Activated B cell treated with CpG ODN at 0.5 μM for 24 hours (primary cell): ENCODE measurements at places on chromosomes 7 and 10. TPM values are rescaled to one million over a fixed set of nuclear protein-coding genes. Genes with fewer than 3 reads are reported as not detected.

Gene POR
- 63.5 and 66.8 TPM in 2 replicates for total RNA-seq

Gene CHN2
- 1.1 and 1.8 TPM in 2 replicates for total RNA-seq

Gene ASAH2B
- 1.3 and 1.9 TPM in 2 replicates for total RNA-seq

Gene FBXL15
- 15.7 and 18.9 TPM in 2 replicates for total RNA-seq

Gene FXYD4
- not detected in 2 replicates for total RNA-seq

Gene RADIL
- total RNA-seq = not detected in 2 replicates

DNA sequence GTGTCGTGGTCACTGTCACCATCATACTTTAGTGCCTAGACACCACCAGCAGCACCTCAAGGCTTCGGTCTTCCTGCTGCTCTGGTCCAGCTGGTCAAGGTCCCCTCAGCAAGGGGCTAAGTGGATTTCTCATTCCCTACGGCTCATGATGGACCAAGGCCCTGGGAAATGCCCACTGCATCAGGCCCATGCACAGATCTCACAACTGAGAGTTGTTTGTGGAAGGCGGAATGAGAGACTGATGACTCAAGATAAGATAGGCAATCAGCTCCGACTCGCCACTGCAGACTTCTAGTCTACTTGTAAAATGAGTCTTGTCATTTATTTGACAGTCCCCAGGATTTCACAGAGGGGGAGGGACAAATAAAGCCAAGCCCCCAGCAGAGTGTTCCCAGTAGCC lies 108.4 kb upstream of the TBX20 start:
- DNase-seq = no peak

DNA sequence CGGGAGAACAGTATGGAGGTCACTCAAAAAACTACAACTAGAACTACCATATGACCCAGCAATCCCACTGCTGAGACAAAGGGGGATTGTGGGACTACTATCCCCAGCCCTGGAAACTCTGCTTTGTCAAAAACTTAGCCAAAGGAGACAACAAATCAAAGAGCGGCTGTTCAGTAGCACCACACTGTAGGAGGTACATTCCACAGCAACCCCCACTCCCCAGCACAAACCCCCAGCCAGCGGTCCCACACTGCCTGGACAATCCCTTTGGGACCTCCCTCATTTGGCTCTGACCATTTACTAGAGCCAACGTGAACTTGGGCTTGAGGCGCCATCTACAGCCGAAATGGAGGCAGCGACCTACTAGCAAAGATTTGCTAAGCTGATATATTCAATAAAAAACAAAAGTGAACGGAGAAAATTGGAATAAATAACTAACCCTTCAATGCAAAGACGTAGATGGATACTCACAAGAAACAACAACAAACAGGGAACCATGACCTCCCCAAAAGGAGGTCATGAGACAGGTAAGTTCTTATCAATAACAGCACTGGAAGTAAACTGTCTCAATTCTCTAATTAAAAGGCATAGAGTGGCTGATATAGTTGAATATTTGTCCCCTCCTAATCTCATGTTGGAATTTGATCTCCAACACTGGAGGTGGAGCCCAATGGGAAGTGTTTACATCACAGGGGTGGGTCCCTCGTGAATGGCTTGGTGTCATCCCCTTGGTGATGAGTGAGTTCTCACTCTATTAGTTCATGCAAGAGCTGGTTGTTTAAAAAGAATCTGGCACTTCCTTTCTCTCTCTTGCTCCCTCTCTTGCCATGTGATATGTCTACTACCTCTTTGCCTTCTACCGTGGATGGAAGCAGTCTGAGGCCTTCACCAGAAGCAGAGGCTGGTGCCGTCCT lies 119.0 kb upstream of the KCNMA1 start:
- DNase-seq = no peak

GRCh38 chr10:79349766-79350406 lies 2.6 kb downstream of the PPIF start:
- no peak for DNase-seq

DNA sequence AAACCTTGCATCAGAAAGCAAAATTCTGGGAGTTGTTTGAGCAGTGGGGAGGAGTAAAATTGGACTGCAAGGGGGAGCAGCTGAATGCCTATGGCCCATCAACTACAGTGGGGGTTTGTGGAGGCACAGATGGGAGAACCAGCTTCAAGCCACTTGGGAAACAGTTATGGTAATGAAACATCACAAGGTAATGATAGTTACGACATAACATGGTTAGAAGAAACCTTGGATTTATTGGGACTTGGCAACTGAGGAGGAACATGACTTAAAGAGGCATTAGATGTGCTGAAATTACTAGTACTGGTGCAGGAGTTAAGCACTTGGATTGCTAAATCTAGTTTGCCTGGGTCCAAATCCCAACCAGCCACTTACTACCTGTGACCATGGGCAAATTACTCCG lies 868.4 kb downstream of the KCNMA1 start:
- DNase-seq = no peak

DNA sequence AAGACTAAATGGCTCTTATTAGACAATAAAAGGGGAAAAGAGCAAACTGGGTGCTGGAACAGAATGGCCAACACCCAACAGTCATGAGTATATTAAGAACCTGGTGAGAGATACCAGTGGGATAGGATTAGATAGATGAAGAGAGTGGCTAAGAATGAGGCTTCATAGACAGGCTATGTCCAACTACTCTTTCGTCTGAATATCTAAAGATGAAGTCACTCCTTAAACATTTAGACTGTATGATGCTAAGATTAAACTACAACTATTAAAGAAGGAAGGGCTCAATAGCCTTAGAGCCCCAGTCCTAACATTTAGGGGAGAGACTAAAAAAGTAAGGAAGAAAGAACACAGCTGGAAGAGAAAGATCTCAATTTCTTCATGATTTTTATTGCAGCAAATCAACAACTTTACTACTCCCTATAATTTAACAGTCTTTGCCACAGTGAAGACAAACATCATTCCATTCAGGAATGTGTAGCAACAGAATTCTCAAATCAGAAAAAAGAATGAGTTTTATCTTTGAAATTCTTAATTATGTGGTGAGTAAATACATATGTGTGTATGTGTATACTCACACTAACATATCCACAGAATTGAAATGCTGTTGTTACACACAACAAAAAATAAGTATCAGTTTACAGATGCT lies 45.6 kb downstream of the CACNA2D1 start:
- DNase-seq = no peak

- no peak for DNase-seq
These were observed 50.7 kb upstream of the ITGB8 start for GRCh38 chr7:20279979-20280378.

DNA sequence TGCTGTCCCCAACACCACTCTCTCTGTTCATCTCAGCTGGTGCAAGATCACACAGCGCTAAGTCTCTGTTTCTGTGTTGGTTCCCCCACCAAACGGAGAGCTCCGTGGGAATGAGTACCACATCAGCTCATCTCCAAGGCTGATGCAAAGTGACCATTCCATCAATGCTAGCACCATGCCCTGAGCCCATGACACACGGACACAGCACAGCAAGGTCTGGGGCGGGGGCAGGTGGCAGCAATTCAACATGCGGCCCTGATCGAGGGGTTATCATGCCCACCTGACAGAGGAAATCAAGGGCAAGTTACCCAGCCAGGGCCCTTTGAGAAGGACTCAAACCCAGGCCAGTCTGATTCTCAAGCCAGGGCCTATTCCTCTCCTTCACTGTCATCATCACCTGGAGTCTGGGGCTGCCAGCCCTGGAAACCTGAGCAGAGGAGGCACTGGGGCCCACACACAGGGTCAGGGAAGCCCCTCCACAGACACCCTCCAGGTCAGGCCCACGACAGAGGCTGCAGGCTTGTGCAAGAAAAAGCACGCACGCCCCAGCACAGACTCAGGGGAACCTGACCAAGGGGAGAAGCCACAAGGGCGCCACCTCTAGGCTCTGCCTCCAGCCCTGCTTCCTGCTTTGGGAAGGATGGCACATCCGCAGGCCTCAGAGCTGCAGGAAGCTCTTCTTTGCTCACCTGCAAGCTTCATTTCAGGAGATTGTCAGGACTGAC lies 74.8 kb downstream of the GRID1 start:
- DNase-seq = no peak

DNA sequence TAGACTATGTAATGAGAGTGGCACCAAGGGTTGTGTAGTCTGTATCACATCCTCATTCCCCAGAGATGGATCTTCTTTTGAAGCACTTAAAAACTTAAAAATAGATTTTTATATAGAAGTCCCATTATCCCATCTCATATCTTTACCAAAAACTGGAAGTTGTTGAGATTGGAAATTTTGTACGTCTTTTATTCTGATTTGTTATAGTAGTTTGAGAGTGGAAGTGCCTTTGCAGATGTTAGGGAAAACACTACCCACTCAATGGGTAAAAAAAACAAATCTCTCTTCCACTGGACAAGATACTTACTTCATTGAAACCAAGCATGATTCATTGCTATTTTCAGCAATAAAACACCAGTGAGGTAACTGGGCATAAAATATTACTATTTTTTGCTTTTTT lies 184.4 kb downstream of the MACC1 start:
- DNase-seq = no peak

DNA sequence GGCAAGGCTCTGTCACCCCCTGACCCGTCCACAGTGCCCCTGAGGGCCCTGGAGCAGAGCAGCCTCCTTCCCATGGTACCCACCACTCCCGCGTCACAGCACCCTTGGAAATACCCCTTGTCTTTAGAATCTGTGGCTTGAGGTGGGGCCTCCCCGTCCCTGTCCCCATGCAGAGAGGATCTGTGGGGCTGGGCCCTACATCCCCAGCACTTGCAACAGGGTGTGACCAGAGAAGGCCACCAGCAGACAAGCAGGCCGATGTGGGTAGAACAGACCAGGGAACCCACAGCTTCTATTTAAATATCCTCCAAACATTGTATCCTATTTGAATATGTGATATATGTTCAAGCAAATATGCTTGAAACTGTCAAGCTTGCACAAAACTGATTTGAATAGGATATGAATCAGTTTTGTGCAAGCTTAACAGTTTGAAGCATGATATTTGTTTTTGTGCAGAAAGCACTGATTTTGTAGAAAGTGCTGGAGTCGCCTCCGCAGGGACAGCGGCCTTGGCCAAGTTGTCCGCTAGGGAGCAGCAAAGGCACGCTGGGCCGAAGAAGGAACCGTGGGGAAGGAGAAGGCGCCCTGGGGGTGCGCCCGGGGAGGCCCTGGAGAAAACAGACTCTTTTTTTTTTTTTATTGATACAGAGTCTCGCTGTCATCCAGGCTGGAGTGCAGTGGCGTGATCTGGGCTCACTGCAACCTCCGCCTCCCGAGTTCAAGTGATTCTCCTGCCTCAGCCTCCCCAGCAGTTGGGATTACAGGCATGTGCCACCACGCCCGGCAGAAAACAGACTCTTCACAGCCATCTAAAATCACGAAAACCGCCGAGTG lies 2.2 kb downstream of the CFAP46 start:
- DNase-seq = no peak

DNA sequence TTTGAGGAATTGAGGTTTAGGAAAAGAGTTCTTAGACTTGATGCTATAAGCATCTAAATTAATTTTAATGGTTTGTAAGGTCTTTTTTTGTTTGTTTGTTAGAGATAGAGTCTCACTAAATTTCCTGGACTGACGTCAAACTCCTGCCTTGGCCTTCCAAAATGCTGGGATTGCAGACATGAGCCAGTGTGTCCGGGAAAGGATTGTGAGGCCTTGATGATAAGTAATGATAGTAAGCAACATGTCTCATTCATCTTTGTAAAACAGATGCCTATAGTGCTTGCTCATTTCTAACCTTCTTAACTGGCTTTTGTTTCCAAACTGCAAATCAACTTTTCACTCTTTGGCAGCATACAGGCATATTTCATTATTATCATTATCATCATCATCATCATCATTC lies 176.0 kb upstream of the KCND2 start:
- no peak for DNase-seq

- DNase-seq = no peak
These were observed 5.3 kb downstream of the FAM20C start for GRCh38 chr7:197413-198335.

GRCh38 chr7:92888-93672 lies 99.3 kb upstream of the FAM20C start:
- no peak for DNase-seq
